Stimulated activated CD4-positive, alpha-beta T cell treated with anti-CD3 and anti-CD28 coated beads, Interleukin-2, amount 100 ng/mL, for 48 hours (primary cell): ENCODE measurements at places on chromosomes 7 and 10.

- DNase-seq = no peak
Observed at GRCh38 chr7:42241424-42241823, 4.4 kb upstream of the GLI3 start.

- no peak for DNase-seq
Observed at GRCh38 chr10:99276848-99277486, 41.3 kb upstream of the HPSE2 start.

DNA sequence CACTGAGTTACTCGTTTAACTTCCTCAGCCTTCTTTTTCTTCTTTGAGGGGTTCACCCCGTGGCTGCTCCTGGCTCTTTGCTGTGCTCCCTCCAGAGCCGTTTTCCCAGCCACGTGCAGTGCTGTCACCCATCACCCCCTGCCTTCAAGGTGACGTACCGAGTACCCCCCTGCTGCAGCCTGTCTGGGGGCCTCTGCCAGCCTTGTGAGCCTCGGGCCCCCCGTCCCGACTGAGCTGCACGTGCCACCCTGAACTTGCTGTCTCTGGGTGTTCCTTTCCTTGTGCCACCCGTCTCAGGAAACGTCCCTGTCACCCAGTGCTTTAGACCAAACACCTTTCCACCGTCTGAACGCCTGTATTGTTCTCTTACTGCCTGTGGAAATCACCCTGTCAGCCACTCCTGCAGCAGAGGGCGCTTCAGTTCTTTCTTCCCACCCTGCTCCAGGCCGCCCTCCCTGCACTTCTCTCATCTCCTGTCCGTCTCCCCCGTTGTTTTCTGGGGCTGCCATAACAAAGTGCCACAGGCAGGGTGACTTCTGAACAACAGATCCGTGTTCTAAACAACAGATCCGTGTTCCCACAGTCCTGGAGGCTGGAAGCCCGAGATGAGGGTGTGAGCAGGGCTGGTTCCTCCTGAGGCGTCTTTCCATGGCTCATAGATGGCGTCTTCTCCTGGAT, 44.6 kb downstream of the WDR37 start:
- no peak for DNase-seq

DNA sequence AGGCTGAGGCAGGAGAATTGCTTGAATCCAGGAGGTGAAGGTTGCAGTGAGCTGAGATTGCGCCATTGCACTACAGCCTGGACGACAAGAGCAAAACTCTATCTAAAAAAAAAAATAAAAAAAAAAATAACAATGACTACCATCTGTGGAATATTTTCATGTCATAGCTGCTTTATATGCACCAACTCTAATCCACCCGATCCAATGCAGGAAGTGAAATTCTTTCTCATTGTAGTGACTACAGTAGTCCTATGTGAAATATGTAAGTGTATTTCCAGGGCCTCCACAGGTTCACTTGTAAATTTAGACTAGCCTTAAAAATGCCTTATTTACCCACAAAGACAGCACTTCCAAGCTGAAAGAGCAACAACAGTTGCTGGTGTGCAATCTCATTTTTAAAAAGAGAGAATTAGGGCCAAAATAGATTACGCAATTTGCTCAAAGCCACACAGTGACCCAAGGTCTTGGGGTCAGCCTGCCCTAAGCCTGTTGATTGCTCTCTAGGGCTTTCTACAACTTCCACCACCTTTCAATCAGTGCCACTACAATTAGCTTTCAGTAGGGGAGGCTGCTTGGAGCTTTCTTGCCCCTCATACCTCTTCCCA, 25.8 kb upstream of the EGFR start:
- no peak for DNase-seq

DNA sequence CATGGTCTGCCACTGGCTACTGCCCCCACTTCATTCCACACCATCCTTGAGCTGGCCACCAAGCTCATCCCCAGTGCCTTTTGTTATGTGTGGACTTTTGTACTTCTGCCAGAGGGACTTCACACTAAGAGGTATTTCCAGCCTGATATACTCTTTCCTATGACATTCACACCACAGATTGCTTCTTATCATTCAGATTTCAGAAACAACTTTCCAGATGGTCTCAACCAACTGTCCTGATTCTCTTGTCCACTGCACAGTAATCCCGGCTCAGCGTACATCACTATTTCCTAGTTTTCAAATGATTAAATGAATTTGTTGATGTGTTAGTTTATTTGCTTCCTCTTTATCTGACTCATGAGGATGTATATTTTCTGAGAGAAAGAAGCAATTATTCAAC, 7.1 kb downstream of the CDC14C start:
- DNase-seq = no peak

- DNase-seq = no peak
Observed at GRCh38 chr10:80465839-80466590, 11.9 kb downstream of the TSPAN14 start.

DNA sequence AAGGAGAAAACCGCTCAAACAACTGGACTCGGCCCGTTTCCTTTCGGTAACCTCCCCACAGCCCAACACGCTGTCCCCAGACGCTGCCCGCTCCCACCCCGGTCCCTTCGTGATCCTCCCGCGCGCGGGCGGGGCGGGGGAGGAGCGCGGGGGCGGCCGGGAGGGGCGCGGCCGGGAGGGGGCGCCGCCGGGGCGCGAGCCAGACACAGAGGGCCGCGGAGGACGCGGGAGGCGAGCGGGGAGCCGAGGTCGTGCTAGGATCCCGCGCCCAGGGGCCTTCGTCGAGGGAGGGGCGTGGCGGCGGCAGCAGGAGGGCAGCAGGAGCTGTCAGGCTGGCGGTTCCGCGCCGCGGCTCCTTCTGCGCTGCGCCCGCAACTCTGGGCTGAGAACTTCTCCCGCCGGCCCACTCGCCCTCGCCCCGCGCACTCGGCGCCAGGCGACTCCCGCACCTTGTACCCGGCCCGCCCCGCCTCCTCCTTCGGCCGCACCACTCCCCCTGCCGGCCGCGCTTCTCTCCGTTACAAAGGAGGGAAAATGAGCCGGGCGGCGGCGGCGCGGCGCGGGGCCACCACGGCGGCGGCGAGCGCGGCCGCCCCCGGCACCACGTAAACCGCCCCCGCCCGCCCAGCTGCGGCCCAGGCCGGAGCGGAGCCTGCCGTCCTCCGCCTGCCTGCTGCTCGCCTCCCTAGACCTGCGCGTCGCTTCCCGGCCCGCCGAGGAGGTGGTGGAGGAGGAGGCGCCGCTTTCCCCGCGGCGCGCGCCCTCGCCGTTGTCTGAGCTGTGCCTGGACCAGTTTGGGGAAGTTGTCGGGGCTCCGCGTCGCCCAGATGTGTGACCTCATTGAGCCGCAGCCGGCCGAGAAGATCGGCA, at the start of gene CDK14:
TSS of gene CDK14 (plus strand) at position 521 of the 870 bp plus-strand sequence. CDS start at position 828, 307 bp downstream.
- peak; percentile 33 for DNase-seq

- no peak for DNase-seq
Observed at GRCh38 chr7:49119706-49120105, 195.4 kb downstream of the CDC14C start.

DNA sequence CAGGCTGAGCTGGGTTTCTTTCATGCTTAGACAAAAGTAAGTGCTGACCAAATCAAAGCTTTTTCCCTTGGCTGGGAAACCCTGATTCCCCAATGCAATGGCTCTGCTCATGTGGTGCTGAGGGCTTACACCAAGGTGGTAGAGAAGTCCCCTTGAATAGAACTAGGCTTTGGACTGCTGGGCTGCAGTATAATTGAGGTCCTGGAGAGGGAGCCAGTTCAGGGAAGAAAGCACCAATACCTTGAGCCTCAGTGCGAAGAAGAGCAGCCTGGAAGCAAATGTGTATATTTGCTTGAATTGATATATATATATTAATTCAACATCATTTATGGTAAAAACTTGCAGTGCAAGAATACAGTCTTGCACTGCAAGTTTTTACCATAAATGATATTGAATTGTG, 391.1 kb downstream of the RPS24 start:
- no peak for DNase-seq

GRCh38 chr7:106318482-106318881, 33.7 kb upstream of the NAMPT start:
- DNase-seq = no peak

DNA sequence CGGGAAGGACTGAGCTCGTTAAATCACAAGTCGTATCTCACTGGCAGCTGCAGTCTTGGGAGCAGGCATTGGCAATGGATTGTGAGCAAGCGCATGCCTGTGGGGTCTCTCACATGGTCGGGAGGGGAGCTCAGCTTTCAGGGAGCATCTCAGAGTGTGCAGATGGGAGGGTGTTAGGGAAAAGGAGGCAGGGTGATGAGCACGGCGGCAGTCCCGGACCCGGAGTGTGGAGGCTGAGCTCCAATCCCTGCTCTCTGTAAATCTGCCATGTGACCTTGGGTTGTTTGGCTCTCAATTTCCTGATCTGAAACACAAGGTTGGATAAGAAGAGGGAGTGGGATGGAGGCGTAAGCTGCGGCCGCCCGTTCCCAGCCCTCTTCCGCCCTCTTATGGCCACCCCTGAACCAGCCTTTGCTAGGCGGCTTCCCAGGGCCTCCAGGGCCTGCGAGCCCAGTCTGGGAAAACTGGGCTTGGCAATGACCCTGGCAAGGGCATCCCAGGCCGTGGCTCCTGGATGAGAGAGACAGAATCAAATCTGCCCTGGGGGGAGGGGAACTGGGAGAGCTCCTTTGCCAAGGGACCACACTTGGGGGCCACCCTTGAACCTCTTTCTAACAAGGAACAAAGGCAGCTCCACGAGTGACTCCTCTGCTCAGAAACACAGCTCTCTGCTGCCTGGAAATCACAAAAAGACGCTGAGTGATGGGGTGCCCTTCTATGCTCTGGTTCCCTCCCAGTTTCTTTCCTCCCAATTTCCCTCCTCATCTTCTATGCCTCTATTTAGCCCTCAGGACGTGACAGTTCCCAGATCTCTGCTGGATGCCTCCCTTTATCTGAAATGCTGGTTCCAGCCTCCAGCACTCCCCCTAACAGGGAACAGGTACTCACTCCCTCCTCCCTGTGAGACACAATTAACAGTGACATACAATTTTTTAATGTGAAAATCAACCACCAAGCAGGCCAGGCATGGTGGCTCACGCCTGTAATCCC, 41.7 kb upstream of the LOXL4 start:
- peak; percentile 3 for DNase-seq

DNA sequence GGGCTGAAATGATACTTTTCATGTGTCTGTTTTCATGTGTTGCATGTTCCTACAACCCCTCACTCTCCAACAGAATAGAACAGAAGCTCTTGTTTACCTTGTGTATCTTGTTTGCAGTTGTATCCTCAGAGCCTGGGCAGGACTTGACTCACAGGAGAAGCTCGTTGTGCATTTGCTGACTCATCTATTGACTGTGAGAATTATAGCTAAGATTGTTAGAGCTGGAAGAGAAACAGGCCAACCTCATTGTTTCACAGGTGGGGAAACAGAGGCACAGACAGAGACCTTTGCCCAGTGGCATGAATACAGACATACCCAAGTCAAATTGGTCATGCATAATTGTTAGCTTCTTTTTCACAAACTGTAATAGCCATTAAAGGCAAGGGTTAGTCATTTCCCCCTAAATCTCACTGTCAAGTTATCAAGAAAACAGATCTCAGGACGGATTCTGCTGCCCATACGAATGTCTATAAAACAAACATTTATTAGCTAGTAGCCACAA, 4.6 kb upstream of the TSPAN15 start:
- DNase-seq = no peak

DNA sequence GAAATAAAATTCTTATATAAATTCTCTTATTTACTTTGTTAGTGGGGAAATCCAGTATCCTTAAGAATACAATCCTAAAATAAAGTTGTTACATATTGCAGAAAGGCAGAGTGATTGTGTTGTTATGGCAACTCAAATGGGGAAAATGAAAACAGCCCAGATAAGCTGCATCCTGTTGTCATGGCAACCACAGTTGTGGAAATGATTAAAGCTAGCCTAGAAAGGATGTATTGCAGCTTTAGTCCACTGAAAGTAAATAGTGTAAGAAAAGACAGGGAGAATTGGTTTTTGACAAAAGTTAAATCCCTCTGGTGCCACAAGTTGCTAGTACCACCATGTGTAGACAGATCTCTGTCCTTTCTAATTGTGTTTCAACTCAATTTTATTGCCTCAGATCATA, 43.2 kb downstream of the BTRC start:
- DNase-seq = no peak

DNA sequence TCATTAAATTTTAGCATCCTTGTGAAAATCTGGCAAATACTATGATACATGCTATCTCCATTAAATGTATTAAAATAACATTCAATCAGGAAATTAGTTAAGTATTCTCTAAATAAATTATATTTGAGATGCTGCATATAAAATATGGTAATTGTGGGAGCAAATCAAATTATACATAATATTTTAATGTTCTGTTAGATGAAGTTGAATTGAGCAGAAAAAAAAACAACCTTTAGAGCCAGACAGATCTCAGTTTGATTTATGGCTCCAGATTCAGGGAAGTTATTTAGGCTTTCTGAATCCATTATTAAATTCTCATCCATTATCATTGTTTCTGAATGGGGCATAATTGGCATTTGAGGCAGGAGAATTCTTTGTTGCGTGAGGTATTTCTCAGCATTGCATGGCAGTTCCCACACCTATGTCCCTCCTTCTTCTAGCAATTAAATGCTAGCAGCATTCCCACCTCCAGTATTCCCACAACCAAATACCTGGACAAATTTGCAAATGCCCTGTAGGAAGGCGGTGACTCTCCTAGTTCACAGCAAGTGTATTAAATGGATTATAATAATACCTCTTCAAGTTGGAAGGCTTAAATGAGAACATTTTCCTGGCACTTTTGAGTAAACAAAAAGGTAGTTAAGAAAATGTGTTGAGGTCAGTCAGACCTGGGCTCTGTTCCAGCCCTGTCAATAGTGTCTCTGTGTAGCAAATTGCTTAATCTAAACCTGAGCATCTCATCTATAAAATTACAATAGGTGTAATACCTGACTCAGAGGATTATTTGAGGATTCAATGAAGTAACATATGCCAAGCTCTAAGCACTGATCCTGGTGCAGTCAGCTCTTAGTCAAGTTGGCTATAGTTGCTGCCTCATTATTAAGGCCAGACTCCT, 108.9 kb downstream of the RNLS start:
- no peak for DNase-seq

DNA sequence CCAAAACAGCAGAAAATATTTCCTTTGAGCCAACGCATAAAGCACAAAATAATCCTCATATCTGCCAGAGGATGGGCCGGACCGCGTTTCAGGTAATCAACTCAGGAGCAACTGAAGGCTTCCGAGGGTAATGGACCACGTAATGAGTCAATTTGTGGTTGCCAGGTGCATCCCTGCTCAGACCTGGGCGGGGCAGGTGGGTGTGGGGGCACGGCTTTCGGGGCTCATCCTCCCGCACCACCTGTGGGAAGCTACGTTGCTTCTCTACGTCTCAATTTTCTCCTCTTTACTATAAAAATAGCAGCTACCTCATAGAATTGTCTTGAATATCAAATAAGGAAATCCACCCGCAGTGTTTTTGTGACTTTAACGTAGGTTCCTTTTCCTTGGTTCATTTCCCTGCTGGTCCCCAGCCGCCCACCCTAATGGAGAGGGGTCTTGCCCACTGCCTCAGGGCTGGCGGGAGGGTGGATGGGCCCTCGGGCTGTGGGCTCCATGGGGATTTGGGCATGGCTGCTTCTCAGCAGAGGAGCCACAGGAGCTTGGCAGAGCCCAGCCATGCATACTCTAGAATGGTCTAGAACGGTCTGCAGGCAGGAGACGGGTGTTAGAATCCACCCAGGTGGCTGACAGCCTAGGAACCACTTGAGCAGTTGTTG, 324.7 kb downstream of the ADARB2 start:
- DNase-seq = no peak

- no peak for DNase-seq
Observed at GRCh38 chr7:133941496-133941895, 185.6 kb upstream of the LRGUK start.

GRCh38 chr10:48526011-48526821, 78.7 kb downstream of the ARHGAP22 start:
- DNase-seq = no peak
